Cardiac fibroblast (primary cell): ENCODE measurements at places on chromosomes 3 and 15.

DNA sequence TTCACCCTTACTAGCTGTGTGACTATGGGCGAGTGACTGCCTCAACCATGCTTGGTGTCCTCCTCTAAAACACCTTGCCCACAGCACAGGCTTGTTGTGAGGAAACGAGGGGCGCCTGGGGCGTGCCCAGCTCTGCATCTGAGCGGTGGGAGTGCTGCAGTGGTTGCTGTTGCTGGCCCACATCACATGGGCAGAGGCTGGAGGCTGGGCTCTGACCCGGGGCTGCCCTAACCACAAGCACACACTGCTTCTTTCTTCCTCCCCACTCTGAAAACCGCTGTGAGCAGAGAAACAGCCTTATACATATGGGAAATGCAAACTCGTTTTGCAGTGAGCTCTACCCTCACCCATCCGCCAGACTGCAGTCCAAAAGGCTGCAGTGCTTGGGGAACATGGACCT is 74.8 kb upstream of the RPL32 start:
- DNase-seq = no peak

DNA sequence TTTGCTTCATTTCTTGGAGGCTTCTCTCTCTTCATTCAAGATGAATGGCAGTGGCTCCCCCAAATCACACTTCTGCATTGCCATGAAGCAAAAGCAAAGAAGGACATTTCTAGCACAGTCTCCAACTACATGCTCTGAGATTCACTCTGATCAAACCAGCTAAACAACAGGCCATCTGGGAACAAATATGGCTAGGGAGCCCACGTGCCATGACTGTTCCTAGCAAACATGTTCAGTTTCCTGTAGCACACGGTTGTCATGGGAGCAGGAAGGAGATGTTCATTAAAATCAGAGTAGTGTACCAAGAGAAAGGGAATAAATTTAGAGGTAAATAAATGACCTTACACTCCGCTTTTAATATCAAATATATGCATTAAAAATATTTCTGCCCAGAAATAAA is 327.3 kb downstream of the GBE1 start:
- DNase-seq = no peak

DNA sequence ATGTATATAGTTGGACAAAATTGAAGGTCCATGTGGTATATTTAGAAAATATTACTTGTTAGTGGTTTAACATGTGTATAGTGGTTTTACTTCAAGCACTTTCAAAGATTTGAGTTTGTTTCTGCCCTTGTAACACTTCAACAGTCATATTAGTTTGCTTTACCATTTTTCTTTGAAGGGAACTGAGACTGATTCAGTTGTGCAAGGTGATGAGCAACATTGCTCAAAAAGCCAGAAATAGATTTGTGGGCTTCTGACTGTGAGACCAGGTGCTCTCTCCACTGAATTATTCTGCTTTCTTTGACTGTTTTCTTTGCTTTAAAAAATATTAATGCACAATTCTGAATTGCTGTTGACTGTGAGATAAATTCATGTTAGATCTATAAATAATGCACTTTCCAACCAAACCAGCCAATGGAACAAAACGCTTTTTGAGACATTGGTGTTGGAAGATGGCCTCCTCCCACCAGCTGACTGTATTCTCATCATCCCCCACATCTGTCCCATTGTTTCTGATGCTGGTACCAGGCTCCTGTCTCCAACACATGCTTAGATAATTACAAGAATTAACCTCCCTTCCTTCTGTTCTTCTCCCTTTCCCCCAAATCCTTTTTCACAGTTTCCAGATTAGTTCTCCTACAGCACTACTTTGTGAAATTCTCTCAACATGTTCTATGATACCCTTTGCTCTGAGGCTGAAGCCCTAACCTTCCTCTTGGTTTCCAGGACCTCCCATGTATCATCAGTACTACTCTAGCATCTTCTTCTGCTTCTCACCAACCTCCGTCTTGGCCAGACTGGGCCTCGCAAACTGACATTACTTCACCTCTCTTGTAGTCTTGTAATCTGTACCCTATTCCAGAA is 27.9 kb downstream of the PLCL2 start:
- DNase-seq = peak; percentile 22

DNA sequence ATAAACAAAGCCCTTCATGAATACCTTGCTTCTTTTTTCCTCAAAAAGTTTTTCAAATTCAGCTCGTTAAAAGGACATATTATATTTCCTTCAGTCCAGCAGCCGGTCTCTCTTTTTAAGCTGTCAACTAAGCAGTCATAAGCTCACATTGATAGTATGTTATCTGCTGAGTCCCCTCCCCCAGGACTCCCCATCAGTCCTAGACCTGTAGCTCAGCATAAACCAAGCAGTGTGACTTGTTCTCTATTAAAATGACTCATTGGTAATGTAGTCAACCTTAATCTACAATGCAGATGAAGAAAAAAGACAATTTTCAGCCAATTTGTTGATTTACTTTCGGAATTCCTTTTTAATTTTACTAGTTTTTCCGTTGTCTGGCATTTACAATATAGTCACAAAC is 483.8 kb downstream of the MECOM start:
- no peak for DNase-seq

DNA sequence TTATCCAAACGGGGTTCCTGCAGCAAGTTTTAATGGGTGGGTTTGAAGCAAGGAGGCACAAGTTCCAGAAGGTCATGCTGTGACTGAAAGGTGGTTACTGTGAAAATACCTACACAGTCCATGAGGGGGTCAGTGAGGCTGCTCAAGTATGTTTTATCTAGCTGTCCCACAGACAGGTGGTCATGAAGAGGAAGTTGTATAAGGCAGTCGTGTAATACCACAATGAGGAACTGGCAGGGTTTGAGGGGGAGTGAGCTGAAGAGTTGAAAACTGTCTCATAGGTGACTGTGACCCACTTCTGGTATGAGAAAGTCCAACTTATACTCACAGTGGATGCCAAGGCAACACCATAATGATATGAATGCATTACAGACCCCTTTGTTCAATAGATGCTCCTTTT is 856.8 kb downstream of the OTOL1 start:
- no peak for DNase-seq

GRCh38 chr3:126678693-126679317 is 23.9 kb upstream of the TXNRD3 start:
- no peak for DNase-seq

- peak; percentile 91 for DNase-seq
Measured at GRCh38 chr3:159775372-159775961, 213.2 kb upstream of the IL12A start.
